Stimulated activated CD8-positive, alpha-beta memory T cell treated with anti-CD3 and anti-CD28 coated beads, Interleukin-15, amount 100 ng/mL, for 48 hours (primary cell): ENCODE measurements at places on chromosomes 16 and 17.

- DNase-seq: peak; percentile 38
These were observed 664 bp upstream of the NKD1 start for GRCh38 chr16:50547340-50548124.

DNA sequence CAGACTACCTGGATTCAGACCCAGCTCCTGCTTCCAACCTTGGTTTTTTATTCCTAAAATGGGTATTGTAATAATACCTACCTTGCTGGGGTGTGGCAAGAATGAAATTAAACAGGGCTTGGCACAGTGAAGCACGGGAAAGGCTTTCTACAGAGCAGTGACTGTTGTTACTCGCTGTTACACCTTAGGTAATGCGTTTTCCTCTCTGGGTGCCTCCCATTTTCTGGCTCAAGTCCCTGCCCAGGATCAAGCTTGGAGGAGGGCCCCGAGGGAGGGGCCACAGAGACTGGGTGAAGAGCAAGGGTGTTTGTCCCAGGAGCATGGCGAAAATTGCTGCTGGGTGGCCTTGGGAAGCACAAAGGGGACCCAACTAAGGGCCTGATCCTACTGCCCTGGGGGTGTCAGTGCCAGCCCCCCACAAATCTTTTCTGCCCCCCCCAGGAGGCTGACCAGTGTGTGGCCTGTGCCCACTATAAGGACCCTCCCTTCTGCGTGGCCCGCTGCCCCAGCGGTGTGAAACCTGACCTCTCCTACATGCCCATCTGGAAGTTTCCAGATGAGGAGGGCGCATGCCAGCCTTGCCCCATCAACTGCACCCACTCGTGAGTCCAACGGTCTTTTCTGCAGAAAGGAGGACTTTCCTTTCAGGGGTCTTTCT, 13.3 kb downstream of the MIEN1 start:
- DNase-seq: no peak

DNA sequence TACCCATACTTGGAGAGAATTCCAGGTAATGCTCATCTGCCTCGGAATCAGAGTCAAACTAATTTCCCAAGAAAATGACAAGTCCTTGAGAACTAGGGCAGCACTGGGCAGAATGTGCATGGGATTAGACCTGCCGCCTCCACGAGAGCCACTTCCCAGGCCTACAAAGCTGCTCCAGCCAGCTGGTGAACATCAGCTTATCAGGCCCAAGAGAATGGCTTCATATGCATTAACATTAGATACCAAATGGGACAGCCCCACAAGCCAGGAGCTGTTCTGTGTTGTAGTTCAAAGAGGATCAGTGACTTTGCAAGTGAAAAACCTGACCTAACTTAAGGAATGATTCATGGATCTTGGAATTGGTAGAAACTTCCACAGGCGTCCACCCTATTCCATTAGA, 203.3 kb downstream of the CYLD start:
- no peak for DNase-seq

DNA sequence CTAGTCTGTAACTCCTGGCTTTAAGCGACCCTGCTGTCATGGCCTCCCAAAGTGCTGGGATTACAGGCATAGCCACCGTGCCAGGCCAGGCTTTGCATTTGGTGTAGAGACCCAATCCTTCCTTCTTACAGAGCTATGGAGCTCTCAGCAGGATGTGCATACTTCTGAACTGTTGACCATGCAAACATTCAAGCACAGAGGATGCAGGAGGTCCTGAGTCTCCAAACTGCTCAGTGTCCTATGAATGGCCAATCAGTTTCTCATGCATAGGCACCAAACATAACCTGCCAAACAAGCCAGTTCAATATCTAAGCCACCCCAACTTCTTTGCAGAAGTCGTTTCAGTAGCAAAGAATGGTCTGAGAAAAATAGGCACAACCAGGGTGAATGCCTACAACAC, 40.0 kb upstream of the NF1 start:
- no peak for DNase-seq
